ENCODE measurements at places on chromosomes 5 and 9.

GRCh38 chr9:121567500-121568342 lies 68.1 kb upstream of the GGTA1 start:
- no peak for DNase-seq

DNA sequence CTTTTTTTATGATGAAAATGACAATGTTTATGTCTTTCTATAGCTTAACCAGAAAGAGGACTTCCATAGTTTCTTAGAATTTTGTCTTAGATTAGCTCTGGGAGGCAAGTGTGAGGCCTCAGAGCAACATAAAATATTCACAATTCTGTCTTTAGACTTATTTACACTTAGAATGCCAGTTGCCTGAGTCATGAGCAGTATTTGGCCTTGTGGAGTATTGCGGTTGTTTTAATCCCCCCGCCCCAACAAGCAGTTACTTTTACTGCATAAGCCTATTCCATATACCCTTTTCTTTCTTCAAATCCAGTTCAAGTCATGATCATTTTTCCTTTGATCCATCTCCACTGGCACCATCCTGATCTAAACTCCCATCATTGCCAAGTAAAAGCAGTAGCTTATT lies 198.0 kb upstream of the EGFLAM start:
- DNase-seq = no peak

DNA sequence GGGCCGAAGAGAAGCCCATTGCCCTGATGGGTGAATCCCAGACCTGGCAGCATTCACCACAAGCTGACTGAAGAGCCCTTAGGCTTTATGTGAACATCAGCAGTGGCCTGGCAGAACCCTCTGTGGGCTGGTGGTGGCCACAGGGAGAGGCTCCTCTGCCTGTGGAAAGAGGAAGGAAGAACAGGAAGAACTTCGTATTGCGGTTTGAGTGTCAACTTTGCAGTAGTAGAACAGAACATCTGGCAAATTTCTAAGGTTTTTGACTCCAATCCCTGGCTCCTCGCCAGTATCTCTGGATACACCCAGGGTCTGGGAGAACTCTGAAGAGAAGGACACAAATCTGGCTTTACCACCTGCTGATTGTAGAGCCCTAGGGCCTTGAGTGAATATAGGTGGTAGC lies 356.4 kb upstream of the GRAMD2B start:
- no peak for DNase-seq

GRCh38 chr5:80959768-80960442 lies at the start of gene RASGRF2:
Gene RASGRF2, plus strand, starts transcription at chr5:80960363. Its CDS starts 376 bp downstream, at chr5:80960739.
- DNase-seq = no peak

DNA sequence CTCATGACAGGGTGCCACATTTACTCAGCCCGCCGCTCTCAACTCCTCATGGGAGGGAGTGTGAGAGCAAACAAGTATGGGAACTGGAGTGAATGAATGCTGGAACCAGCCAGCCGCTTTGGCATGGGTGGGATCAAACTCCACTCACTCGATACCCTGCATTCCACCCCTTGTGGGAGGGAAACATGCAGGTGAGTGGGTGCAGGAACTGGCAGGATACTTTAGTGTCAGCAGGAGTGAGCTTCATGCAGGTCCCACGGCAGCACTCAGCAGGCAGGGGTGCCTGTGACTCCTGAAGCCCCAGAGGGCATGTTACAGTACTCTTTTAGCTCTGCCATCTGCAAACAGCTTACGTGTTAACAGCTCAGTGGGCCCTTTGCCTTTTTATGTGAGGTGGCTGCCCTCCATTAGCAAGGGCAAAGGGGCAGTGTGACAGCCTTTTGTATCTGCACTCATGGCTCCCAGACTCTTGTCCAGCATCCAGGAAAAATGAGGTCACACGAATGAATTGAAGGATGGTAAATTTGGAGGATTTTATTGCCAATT lies 433.2 kb upstream of the NMUR2 start:
- DNase-seq = no peak

GRCh38 chr5:66066826-66067225 lies 77.3 kb upstream of the SREK1 start:
- DNase-seq = no peak

DNA sequence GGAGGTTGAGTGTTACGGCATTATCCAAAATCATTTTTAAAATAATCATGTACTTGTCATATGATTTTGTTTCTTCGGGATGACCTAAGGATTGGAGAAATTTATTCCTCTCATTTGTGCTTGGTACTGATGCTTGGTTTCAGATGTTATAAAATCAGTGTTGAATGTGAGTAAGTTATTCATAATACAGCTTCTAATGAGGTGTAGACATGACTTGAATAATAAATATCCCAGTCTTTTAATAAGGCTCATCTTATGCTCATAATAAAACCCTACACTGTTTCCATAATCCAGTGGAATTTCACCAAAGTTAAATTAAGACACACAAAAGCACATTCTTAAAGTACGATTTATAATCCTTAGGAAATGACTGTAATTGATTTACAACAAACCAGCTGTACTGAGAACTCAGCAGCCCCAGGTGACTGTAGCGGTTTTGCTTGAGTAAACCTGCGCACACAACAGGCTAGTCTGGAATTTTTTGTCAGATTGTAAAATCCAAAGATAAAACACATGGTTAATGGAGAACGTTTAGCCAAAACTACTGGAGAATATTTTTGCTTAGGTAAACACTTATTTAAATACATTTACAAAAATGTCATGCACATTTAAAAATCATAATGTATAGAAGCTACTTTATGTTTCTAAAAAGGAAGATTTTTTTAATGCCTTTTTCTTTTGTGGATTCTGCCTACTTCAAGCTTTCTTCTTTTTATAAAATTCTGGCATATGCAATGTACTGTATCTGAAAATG lies 609.8 kb upstream of the GRAMD2B start:
- DNase-seq = no peak

DNA sequence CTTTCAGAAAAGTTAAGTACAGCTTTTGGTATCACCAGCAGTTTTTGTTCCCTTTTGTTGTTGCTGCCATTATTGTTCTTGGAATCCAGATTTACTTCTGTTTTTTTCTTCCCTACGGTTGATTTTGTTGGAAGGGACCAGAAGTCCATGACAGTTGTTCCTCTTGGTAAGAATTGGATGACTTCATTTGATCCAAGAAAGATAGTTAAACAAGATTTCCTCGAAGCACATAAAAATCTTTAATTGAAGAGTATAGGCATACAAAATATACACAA lies 65.4 kb downstream of the CDC42SE2 start:
- no peak for DNase-seq

DNA sequence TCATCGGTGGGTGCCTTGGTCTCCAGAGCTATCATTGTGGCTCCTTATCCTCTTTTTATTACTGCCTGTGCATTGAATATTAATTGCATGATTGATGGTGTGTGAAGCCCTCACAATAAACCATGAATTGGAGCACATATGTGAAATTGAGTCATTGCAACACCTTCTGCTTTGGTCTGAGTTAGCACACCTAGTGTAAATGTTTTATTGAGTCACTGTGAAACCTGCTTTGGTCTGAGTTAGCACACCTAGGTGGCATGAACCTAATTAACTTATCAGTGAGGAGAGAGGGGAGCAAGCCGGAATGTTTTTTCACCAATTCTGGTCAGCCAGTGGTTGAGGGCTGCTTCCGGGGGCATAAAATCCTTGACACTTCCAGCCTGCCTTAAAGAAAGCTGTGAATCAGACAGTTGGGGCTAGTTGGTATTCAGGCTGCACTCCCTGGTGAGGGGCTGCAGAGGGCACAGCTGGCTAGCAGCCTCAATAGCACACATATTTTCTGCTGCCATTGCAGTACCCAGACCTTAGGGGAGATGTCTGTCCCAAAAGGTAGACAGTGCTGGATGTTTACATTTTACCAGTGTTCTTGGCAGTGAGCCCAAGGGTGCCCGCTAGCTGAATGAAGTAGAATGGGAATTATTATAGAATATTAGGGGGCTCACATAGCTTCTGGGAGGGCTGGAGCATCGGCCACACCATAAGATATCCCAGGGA lies 76.5 kb upstream of the GOLM1 start:
- DNase-seq = no peak

- no peak for DNase-seq
Measured at GRCh38 chr9:33178972-33179697, 12.0 kb upstream of the B4GALT1 start.

DNA sequence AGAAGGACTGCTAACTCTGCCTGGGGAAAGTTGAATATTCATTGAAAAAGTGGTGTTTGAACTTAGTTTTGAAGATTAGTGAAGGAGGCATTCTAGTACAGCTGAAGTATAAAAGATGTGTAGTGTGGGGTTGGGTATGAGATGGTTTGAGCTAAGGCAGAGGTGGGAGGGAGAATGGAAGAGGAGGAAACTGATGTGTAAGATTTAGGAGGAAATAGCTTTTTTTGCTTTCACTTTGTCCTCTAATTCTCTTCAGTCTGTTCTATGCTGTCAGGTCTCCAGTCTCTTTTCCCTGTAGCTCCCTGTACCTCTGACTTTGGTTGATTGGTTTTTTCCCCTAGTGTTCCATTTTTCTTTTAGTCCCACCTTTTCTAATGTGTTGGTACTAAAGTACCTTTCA lies 9.0 kb downstream of the CREBRF start:
- DNase-seq = no peak

DNA sequence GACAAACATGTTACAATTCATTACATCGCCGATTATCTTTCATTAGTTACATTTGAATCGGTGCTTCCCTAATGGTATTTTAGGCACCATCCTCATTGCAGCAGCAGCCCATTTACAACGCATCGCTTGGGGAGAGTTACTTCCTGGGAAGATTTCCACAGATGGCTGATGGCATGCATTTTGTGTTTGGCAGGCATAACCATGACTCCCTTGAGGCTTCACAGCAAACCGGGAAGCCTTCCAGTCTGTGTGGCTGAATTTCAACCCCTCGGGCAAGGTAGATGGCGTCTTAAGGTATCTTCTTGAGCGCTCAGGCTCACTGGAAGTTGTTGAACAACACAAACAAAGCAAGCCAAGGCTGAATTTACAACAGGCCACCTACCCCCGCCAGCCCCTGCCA lies 1.6 kb upstream of the DNAH5 start:
- no peak for DNase-seq

DNA sequence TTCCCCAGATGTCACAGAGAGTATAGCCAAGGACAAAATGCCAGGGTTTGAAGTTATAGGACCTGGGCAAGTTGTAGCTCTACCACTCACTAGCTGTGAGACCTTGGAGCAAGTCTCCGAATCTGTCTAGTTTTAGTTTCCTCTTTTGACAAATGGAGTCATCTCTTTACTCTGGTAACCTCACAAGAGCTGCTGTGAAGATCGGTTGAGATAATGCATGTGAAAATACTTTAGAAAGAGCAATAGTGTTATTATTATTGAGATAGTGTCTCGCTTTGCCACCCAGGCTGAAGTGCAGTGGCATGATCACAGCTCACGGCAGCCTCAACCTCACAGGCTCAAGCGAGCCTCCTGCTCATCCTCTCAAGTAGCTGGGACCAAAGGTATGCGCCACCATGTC lies 117.9 kb upstream of the NR5A1 start:
- DNase-seq = no peak

DNA sequence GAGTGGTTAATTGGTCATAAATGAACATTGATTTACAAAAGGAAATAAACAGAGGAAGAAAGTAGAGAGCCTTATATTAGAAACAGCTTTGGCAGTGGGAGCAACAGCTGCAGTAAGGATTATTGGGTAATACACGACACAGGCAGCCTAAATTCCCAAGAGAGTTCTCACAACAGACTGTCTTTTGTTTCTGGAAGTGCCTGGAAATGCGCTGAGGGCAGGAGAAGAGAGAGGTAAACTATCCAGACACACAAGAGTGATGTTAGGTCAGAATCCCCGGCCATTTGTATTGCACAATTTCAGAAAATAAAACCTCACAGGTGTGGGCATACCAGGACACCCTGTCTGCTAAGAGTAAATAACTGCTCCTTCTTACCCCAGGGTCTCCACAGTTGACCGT lies 450.4 kb upstream of the CTNND2 start:
- no peak for DNase-seq

DNA sequence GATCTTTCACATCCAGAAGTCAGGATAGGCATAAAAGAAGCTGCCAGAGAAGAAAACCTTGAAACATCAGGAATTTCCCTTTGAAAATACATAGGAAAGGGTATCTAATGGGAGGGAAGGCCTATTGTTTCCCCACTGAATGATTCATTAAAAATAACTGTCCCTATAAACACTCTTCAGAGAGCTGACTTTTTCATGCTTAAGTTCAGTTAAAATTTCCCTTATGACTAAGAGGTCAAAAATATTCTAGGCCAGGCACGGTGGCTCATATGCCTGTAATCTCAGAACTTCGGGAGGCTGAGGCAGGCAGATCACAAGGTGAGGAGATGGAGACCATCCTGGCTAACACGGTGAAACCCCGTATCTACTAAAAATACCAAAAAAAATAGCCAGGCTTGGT lies 499.5 kb downstream of the ENC1 start:
- no peak for DNase-seq

DNA sequence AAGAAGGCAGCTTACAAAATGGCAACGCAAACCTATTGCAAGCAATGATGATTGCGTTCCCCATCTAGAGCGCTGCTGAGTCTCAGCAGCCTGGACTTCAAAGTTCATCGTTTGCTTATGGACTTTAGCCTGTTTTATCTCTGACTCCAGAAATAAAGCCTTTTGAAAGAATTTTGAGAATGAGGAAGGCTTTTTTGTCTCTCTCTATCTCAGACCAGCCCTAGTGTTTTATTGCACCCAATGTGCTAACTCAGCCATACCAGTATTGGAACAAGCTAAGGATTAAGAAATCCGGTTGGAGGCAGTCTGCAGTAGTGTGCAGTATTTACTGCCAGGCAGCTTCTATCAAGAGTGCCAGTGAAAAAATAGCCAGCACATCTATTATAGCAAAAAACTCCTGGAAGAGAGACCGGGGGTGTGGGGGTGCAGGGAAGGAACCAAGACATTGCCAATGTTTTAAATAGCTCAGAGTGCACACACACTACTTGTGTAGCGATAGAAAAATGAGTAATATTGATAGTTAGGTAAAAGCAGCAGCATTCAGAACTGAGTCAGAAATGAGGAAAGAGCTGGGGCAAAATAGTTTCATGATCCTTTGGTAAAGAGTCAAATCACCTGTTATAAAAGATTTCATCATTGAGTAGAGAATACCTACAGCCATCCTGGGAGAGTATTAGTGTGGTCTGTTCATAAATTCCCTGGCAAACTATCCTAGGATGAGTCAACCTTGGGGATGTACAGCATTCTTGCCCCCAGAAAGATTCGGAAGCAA lies 219.0 kb downstream of the ZNF608 start:
- DNase-seq = no peak

- DNase-seq = no peak
Measured at GRCh38 chr5:55303238-55303690, 4.2 kb downstream of the DHX29 start.

DNA sequence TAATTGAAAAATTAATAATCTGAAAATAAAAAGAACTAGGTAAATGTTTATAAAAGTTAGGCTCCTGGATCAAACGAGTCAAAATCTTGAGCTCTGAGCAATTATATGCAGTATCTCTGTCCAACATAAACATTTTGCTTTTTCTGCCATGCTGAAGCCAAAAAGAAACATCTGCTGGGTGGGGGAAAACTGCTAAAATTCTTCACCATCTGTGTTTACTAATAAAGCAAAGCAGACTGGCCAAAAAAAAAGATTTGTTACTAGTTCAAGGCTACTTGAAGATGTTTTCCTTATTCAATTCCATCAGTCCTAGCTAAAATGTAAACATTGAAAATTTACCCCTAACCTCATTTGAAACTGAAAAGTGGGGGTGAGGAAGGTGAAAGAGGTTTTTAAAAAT lies 29.7 kb downstream of the GTF3C4 start:
- no peak for DNase-seq
